Posterior vena cava (tissue), 2 donors: ENCODE measurements at places on chromosomes 3 and 15. TPM values are rescaled to one million over a fixed set of nuclear protein-coding genes. Genes with fewer than 3 reads are reported as not detected.

The CPN2 gene
- 0.14 TPM for total RNA-seq

The FGF12 gene
- total RNA-seq: 1.7 TPM

The TRPM1 gene
- total RNA-seq: not detected

The TATDN2 gene
- 25.3 TPM for total RNA-seq

The CTXN2 gene
- total RNA-seq: not detected

The JAGN1 gene
- total RNA-seq: 19.6 TPM

The SLC6A20 gene
- total RNA-seq: not detected

The SEMA5B gene
- 0.93 TPM for total RNA-seq

The LRRC57 gene
- total RNA-seq: 14.3 TPM

The VWA5B2 gene
- 0.38 TPM for total RNA-seq

The CORO2B gene
- 7.2 TPM for total RNA-seq

The SCAANT1 gene
- not detected for total RNA-seq

The DUSP7 gene
- 36.4 TPM for total RNA-seq

DNA sequence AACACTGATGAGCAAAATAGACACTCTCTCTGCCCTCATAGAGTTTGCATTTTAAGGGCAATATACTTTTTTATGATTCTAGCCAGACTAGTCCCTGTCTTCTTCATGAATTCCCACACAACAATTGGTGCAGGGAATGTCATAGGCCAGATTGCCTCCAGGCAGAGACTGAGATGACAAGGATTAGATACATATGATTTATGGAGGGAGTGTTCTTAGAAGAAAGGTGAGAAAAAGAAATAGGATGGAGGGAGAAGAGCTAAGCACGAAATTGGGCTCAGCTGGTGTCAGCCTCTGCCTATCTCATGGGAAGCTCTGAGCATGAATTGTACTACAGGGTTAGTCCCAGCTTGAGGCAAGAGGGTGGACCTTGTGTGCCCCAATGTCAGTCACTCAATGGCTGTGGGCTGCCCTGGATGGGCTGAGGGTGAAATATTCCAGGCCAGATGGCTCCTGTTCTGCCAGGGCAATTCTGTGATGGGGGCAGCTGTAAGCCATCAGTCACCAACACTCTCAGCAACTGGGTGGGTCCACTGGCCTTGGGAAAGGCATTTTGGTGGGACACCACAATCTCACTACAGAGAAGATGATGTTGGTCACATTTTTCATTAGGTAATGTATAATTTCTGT, 31.1 kb downstream of the EIF1B start:
- no peak for DNase-seq

- DNase-seq: no peak
Measured at GRCh38 chr3:120101624-120102023, 7.4 kb upstream of the GSK3B start.

DNA sequence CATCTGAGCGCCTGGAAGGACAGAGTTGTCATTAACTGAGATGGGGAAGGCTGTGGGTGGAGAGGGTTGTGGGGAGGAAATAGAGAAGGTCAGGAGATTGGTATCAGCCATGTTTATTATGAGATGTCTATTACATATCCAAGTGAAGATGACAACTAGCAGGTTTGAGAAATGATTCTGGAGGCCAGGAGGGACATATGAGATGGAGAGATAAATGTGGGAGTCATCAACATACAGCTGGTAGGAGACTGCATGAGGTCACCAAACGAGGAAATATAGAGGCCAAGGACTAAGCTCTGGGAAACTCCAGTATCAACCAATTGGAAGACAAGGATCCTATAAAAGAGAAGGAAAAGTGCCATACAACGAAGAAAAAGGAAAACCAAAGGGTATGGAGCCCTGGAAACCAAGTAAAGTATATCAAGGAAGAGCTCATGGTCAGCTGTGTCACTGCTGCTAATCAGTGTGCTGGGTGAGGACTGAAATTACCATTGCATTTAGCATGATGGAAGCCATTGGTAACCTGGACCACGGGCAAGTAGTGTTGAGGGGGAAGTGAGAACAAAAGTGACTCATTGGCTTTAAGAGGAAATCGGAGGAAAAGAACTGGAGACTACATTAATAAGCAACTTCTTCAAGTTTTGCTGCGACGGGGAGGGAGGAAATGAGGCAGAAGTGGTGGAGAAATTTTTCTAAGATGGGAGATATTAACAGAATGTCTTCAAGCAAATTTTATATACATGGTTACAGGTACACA, 14.0 kb upstream of the UACA start:
- DNase-seq: no peak

DNA sequence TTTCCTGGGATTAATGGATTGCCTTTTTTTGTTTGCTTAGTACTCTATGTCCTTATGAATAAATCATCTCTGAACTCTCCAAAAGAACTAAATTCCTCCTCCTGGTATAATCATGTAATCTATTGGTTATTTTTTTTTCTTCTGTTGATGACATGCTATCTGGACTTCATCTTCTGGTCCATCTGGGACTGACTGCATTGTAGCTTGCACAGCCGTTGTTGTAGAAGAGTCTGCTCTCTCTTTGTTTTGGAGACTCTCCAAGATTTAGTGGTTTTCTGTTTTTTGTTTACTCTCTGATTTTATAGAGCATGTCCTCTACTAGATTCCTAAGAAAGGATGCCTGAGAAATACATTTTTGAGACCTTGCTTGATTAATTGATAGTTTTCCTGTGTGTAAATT, 19.1 kb downstream of the IREB2 start:
- no peak for DNase-seq

DNA sequence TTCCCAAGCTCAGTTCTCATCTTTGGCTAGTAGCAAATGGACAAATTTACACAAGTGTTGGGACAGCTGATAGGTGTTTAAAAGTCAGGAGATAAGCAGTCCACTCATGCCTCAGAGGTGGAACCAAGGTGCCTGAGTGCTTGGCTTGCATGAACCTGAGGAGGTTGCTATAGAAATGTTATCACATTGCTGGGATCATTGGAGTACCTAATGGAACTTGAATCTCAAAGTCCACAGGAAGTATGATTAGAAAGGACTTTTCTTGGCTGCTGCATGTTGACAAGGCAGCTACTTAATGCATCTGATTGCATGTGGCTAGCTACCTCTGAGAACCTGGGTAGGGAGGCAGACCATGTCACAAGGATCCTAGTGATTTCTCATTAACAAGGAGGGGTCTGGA, 39.5 kb upstream of the C3orf80 start:
- no peak for DNase-seq

GRCh38 chr3:191973820-191974219, 512.9 kb downstream of the PYDC2 start:
- no peak for DNase-seq

- no peak for DNase-seq
Measured at GRCh38 chr3:130260918-130261317, 84.6 kb upstream of the COL6A5 start.

GRCh38 chr3:172203522-172204258, 164.3 kb downstream of the FNDC3B start:
- no peak for DNase-seq

- DNase-seq: no peak
Measured at GRCh38 chr15:94174399-94174802, 57.0 kb upstream of the MCTP2 start.

DNA sequence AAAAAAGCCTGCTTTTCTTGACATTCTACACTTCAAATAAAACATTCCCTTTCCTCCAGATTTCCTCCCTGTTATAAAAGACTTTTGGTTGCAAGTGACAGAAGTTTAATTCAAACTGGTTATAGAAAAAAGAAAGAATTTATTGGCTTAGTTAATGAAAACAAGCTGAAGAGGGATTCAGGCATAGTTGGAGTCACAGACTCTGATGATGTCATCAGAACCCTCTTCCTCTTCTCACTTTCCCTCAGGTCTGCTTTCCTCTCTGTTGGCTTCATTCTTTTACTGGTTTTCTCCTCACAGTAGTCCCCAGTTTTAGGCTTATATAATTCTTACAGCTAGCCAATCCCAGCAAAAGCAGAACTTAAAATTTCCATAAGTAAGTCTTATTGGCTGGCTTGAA, 32.0 kb upstream of the MBNL1 start:
- DNase-seq: no peak

DNA sequence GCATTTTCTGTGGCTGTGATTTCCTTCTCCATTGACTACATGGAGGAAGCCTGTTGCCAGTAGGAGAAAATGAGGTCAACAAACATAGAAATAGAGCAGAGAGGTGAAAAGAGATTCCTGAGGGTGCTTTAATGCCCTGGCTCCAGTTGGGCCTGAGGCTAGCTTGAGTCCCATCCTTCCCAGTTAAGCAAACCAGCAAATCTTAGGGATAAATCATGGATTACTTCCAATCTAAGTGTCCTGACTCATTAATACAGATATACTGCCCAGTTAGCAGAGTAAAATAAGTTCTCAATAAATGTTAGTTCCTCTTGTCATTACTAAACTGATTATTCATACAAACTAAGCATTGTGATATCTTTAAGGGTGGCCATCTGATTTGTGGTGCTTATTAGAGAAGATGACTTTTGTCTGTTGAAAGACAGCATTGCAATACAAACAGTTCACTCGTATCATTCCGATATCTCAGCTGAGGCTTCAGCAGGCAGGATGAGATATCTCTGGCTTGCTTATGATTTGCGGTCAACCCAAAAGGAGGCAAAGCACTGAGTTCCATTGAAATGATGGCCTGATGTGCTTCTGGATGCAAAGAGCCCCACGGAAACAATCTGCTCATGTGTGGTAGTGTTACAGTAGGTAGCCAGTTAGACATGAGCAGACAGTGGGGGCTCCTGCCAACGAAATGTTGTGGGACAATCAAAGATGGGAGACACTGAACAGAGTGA, 6.6 kb upstream of the STARD5 start:
- no peak for DNase-seq

GRCh38 chr3:158272081-158272480, 162.2 kb downstream of the RSRC1 start:
- DNase-seq: no peak

DNA sequence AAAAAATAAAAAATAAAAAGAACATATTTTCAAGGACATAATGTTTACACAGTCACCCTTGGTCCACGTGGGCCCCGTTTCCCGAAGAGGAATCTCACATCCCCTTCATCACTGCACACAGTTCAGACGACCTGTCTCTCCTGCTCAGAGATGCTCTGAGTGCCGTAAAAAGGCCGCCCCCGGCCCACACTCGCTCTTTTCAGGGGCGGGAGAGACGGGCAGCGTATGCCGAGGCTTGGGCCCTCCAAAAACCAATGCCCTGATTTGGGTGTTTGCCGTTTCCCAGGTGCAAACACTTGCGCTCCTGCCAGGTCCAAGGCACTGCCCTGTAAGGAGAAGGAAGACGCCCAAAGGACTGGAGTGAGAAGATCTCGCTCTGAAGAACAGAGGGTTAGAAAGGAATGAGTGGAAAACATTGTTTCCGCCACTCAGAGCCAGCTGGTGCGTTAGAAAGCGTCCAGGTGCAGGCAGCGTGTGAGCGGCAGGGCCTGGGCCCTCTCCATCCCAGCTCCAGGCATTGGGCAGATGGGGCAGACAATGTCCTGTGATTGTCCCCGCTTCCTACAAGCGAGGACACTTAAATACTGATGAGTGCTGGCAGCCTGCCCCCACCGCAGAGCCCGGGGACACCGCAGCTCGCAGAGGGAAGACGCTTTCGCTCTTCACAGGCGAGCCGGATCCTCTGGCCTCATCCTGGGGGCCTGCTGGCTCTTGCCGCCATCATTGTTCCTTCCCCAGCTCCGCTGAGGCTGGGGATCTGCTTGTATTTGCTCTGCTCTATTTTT, 53.2 kb downstream of the NIPA2 start:
- peak; percentile 74 for DNase-seq

DNA sequence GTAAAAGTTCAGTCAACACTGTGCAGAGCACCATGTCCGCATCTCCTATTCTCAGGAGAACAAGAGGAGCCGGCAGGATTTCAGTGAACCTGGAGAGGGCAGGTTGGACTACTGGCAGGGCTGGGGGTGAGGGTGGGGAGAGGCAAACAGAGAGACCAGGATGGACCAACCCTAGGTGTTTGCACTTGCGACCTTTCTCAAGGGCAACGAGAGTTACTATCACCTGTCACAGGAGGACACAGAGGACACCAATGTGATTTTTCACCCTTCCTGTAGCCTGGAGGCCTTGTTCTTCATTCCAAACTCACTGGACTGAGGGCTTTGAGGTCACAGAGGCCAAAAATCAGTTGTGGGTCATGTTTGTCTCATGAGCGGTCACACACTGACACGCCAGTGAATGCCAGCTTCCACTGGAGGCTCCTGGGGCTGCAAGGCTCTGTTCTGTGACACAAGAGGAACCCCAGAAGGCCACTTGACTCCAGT, 89.5 kb downstream of the CPN2 start:
- no peak for DNase-seq

GRCh38 chr3:174317005-174317404, 542.1 kb upstream of the NAALADL2 start:
- no peak for DNase-seq

- no peak for DNase-seq
Measured at GRCh38 chr3:172673210-172673679, 37.6 kb downstream of the NCEH1 start.

DNA sequence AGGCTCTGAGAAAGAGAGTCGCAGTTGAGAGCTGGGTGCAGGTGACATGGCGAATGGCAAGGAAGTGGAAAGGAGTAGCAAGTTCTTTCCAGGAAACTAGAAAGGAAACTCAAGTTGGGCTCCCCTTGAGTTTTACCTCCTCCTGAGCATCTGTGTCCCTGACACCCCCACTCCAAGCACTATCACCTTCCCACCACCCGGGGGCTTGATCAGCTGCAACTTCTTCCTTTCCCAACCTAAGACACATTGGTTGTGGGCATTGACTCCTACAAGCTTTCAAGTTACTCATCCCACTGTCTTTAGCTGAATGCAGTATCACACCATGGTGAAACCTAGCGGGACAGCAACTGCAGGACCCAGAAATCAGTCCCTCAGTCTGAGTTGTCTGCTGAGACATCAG, 256.6 kb upstream of the NR2F2 start:
- no peak for DNase-seq

GRCh38 chr3:84008623-84009022, 950.2 kb upstream of the CADM2 start:
- DNase-seq: no peak

DNA sequence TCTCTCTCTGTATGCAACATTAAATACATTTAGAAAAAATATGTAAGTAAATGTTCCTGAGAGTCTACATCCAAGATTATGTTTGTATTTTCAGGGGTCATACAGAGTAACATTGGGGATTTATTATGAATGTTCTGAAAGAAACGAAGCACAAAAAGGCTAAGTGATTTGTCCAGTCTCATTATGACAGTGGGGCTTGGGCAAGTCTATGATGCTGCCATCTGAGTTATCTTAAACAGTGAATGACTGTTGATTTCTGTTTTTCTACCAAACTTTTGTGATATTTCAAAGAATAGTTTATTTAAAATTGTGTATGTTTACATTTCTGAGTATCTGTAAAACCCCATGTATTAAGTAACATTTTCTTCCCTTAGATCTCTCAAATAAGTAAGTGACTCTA, 481.2 kb upstream of the ZNF717 start:
- DNase-seq: no peak

DNA sequence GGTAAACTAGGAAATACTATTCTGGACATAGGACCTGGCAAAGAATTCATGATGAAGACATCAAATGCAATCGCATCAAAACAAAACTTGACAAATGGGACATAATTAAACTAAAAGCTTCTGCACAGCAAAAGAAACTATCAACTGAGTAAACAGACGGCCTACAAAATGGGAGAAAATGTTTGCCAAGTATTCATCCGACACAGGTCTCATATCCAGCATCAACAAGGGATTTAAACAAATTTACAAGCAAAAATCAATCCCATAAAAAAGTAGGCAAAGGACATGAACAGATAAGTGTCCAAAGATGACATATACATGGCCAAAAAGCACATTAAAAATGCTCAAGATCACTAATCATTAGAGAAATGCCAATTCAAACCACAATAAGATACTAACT, 1088.9 kb downstream of the NAALADL2 start:
- no peak for DNase-seq

- DNase-seq: no peak
Measured at GRCh38 chr3:25589104-25589782, 75.5 kb downstream of the TOP2B start.

- no peak for DNase-seq
Measured at GRCh38 chr15:93974804-93975481, 256.4 kb upstream of the MCTP2 start.
